Spinal cord (tissue), 10 donors: ENCODE measurements at places on chromosomes 12 and 14.

GRCh38 chr12:85405262-85405661 is 125.2 kb downstream of the ALX1 start:
- no peak for DNase-seq

GRCh38 chr14:90489916-90490719 is 93.3 kb downstream of the CALM1 start:
- DNase-seq: no peak

DNA sequence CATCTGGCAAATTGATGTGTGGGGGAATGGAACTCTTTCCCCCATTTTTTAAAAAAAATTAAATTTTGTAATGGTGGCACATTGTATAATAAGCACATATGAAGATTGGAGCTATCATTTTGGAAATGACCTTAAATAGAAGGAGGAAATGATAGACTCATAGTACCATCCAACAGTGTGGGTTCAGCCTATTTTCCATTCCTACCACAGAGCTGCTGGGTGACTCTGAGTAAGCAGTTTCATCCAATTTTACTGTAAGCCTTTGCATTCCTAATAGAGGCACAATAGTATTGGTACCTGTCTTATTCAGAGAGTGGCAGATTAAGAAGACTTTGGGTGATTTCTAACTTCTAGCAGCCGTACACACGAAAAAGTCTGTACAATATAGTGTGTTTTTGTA is 304.5 kb downstream of the RAD51B start:
- no peak for DNase-seq

DNA sequence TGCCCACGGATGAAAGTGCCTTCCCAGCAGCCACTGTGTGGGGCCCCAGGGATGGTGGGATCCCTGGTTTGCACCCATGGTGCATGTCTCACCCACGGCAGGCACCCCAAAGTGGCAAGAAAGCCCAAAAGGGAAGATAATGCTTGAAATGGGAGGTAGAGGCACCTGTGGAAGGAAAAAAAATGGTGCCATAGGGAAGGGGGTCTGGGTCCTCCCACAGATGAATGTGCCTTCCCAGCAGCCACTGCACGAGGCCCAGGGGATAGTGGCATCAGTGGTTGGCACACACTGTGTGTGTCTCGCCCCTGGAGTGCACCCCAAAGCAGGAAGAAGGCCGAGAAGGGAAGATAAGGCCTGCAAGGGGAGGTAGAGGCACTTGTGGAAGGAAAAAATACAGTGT is 264.2 kb downstream of the ALG10 start:
- DNase-seq: no peak

DNA sequence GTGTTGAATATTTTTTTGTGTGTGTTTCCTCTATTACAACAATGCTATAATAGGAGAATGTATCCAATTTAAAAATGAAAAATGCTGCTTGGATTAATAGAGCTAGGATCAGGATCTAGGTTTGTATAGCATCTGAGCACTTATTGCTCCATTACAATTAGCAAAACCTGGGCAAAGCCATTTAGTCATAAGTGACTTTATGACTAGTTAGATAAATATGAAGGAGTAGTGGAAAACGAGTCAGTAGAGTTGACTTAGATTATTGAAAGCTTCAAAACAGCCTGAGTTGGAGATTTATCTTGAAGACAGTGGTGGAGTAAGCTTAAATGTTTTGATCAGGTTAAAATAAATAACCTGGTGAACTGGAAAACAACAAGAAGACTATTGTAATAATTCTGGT is 2.8 kb downstream of the MED21 start:
- DNase-seq: no peak

GRCh38 chr14:96824283-96824682 is 27.1 kb downstream of the VRK1 start:
- no peak for DNase-seq

DNA sequence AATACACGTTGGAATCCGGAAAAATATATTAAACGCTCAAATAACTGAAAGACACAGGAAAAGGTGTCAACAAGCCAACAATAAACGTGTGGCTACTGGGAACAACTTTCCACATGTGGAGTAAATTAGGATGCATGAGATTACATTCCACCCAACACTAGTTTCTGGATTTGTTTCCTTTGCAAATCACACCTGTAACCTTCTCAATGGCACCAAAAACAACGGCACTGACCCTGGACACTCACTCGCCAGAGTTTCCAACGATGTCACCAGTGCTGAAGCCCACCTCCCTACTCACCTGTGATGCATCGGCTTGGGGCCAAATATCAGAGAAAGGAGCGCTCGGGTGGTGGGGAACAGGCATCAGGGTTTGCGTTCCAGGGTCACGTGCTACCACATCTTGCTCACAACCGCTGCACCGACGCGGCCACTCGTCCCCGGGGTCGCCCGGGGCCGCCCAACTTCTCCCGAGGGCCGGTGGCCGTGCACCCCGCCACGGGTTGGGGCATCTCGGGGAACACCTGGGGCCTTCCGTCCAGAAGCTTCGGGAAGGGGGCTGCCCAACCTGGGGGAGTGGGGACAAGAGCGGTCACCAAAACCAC is 629 bp downstream of the PRDM4 start:
- no peak for DNase-seq

DNA sequence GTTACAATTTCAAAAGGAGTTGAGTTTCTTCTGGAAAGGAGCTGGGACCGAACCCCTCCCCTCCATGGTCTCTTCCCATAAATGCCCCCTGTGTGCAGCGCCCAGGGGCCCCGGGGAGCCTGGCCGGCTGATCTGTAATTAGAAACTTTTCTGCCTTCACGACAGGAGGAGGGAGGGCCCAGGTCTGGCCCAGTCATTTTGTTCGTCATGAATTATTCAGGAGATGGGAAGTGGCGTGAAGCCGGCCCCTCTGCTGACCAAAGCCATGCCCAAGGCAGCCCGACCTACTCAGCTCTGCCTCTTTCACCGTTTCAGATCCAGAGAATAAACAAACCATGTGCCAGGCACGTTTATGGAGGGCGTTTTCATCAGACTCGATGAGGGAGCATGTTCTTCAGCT is 33.3 kb upstream of the MSI1 start:
- DNase-seq: no peak

- DNase-seq: no peak
These were observed 8.4 kb downstream of the DAD1 start for GRCh38 chr14:22580625-22581024.

DNA sequence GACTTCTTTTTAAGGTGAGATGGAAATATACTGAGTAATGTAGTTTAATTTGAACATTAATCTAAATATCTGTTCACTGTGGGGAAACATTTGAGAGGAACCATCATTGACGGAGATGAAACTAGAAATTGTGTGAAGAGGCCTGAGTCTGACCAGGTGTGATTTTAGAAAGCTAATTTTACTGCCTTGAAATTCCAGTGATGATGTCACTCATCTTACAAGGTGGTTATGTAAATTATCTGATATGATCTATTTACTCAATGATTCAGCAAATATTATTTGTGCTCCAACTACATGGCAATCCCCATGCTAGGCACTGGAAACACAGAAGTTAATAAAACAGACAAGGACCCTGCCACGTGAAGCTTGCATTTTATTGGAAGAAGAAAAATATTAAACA is 435.7 kb upstream of the DCN start:
- no peak for DNase-seq

DNA sequence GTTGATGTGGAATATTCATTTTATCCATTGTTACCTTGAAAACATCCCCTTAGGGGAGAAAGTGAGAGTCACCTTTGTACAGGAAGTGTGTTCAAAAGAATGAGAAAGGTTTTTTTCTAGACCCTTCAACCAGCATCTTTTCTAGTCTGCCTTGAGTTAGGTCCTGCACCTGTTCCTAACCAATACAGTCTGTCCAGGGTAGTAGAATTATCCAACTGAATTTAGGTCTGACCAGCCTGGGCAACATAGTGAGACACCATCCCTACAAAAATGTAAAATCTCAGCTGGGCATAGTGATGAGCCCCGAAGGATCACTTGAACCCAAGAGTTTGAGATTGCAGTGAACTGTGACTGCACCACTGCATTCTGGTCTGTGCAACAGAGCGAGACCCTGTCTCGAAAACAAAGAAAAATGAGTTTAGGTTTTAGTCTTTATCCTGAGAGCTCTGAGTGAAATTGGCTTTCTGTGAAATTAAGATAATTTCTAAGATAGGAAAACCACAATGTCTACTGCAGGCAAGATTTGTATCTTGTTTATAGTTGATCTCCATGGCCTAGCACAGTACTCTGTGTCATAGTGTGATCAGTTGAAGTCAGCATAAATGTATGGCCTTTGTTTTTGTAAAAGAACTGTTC is 25.2 kb downstream of the ARHGAP5 start:
- DNase-seq: no peak

- DNase-seq: no peak
These were observed 91.3 kb upstream of the GZMB start for GRCh38 chr14:24725311-24725710.

DNA sequence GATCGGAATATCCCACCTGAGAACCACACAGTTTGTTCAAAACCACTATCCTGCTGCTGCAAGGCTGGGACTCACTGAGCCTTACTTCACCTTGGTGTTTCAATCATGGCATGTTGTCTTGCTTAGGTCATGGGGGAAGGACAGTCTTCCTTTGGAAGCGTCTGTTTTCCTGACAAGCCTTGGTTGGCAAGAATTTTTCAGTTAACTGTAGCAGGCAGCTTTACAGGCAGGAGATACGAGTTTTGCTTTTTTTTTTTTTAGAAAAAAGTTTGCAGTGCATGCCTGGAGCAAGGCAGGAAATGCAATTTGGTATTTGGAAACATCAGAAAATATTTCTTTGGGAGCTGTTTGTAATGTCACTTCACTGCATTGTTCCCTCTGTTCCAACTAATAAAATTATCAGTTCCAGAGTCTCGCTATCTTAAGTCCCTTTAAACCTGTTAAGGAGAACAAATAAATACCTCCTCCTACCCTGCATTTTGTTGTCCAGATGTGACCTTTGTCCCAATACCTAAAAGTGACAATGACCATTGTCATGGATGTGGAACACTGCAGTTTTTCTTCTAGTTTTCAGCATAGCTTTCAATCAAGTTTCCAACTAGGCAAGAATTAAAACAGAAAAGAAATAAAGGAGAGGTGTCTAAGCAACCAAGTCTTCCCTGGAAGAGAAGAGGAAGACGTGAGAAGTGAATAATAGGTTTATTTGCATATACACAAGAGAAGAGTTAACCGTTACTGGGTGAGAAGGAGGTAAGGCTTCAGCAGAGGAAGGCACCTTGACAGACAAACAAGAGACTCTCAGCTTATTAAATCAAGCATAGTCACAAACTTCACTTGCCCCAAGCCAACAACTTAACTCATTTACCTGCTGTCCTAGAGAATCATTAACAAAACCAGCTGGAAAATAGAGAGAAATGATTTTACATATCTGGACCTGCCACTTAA is 71.4 kb upstream of the ACTN1 start:
- no peak for DNase-seq
